Left renal pelvis (tissue), 4 donors: ENCODE measurements at places on chromosomes 4 and X. TPM values are rescaled to one million over a fixed set of nuclear protein-coding genes. Genes with fewer than 3 reads are reported as not detected.

The TMLHE gene
- 30.8 TPM for polyA plus RNA-seq

DNA sequence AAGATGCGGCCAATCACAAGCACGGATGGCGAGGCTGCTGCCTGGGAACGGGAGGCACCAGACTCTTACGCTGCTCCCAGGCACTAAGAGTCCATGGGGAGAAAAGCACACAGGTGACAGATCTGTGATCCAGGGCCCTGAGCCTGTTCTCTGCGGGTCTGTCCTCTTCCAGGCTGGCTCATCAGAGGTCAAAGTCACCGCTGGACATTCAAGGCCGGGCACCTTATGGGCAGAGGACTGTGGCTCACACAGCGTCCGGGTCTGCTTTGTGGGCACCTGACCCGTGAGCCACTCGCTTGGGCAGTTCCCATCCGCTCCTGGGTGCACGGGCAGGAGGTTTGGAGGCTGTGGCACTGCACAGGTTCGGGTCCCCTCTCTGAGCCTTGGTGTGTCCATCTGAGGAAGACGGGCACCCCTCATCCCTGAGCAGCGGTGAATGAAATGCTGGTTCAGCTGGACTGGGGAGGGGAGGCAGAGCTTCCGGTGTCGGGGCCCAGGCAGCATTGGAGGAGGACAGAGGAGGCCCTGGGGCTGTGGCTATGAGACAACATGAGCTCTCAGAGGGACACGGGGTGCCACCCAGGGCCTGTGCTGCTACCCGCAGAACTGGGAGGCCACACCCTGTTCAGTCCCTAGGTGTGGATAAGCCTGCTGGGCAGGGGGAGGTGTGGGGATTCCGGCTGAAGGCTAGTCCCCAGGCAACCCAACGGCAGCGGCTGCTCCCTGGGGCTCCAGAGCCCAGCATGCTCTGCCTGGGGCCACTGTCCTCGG lies 61.2 kb upstream of the AFAP1 start:
- no peak for DNase-seq

The FGFR3 gene
- 90.0 TPM for polyA plus RNA-seq

- no peak for DNase-seq
Observed at GRCh38 chr4:125796138-125796537, 481.4 kb downstream of the FAT4 start.

DNA sequence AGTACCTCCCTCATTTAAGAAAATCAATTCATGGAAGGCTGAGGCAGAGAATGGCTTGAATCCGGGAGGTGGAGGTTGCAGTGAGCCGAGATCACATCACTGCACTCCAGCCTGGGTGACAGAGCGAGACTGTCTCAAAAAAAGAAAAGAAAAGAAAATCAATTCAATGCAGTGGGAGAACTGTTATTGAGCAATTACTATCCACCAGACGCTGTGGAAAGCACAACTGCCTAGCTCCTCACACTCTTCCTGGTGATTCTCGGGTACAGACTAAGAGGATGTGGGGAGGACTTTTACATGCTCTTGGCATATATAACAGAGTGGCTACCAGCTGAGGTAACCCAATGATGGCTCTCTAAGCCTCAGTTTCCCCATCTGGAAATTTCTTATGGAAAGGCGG lies 2.7 kb upstream of the TMSB4X start:
- no peak for DNase-seq

The LIMCH1 gene
- 125 TPM for polyA plus RNA-seq

DNA sequence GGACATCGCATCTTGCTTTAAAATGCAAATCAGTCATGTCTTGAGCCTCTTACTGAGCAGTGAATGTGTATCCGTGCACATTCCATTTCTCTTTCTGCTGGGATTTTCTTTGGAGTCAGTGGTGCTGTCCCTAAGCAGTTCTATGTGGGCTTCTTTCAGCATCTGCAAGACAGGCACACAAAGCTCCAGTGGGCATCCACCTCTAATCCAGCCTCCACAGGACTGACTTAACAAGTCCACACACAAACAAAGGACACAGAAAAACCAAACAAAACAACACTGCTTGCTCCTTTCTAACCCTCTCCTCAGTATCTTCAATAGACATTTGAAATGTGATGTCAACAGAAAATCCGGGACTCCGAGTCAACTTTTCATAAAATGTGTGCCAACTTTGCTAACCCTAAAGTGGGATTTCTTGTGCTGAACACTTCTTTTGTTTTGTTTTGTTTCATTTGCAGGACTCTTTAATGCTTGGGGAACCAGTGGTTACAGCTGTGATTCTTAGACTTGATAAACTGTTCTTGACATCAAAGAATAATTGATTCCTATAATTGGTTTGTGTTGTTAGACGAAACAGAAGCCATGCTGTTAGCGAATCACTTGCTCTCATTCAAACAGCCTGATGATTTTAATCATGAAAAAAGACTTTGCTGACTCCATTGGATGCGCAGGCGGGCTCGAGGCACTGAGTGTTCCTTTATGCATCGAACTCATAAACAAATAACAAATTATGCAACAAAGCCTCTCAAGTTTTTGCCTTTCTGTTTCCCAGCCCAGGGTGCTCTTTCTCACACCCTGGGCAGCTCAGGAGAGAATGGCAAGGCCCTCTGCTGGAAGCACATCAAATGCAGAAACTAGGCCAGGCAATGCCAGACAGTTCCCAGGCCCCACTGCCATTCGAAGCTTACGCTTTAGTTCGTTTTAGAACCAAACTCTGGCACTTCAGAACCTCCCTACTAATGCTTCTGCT lies 20.1 kb downstream of the ETNPPL start:
- DNase-seq: no peak

The MSX1 gene
- 1.2 TPM for polyA plus RNA-seq

The TKTL2 gene
- polyA plus RNA-seq: not detected

- DNase-seq: no peak
Observed at GRCh38 chr4:27119239-27119638, 258.6 kb downstream of the STIM2 start.

- DNase-seq: no peak
Observed at GRCh38 chr4:90982813-90983212, 855.6 kb downstream of the CCSER1 start.

DNA sequence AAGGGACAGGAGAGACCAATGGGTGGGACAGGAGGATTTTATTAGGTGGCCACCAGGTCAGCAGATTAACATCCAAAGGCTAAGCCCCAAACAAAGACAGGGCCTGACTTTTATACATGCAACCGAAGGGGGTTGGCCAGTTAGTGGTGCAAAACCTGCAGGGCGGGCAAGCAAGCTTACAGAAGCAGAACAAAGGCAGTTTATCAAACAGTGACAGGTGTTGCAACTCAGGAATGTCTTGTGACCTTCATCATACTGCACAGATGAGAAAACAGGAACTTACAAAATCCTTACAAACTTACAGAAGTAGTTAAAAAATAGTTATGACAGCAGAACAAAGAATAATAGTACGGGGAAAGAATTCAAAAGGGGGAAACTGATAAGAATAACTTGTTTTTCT lies 708.1 kb downstream of the GLUD2 start:
- no peak for DNase-seq

GRCh38 chrX:50432829-50433289 lies 37.8 kb downstream of the DGKK start:
- DNase-seq: no peak

DNA sequence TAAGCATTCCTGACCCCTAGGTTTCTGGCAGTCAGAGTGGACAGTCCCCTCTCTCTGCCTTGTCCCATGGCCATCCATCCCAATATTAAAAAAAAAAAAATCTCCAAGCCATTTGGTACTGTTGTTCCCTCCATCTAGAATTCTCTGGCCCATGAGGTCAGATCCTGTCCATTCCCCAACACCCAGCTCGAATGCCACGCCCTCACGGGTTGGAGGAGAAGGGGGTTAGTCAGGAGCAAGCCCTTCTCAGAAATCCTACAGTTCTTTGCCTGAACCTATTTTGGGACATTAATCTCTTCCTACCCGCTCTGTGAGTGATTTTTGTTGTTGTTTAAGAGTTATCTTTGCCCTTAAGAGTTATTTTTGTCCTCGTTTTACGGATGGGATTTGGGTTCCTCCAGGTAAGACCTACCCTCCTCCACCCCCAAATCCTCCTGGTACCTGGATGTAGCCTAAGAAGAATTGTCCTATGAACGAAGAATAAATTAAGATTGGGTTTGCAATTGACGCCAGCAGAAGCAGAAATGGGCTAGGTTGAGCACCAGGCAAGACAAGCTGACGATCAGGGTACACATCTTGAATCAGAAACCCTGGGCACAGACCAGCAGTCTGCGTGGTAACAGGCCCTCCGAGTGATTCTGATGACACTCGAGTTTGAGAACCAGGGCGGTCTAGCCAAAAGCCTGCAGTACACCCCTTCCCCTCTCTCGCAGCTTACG lies 977 bp downstream of the RNF175 start:
- DNase-seq: no peak

GRCh38 chr4:153142700-153143438 lies 61.4 kb upstream of the TRIM2 start:
- peak; percentile 74 for DNase-seq

DNA sequence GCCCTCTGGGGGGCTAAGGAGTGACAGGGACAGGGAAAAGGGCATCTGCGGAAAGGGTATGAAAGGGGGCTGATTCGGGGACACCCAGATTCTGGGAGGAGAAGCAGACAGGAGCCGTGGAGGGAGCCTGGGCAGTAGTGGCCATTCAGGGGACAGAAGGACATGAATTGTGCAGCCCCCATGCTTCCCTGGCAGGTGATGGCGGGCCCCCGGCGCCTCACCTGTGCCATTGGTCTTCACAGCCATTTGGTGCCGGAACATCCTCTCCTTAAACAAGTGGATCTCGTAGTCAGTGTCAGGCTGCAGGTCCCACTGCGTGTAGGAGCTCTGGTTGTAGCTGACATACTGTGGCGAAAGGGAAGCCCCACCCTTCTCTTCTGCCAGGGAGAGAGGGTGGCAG lies 21.9 kb downstream of the L1CAM start:
- no peak for DNase-seq

DNA sequence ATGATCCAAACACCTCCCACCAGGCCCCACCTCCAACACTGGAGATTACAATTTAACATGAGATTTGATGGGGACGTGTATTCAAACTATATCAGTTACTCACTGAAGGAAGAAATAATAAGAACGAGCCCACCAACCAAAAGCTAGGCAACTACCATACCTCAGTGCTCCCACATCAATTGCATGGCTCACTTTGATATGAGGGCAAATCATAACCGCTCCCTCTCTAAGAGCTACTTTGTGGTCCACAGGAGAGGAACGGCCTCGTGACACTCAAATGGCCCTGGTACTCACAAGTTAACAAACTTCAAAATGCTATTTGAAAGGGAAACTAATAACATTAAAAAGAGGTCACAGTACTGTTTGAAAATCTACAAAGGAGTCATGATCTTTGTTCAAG lies 170.7 kb upstream of the SLC7A11 start:
- DNase-seq: no peak

DNA sequence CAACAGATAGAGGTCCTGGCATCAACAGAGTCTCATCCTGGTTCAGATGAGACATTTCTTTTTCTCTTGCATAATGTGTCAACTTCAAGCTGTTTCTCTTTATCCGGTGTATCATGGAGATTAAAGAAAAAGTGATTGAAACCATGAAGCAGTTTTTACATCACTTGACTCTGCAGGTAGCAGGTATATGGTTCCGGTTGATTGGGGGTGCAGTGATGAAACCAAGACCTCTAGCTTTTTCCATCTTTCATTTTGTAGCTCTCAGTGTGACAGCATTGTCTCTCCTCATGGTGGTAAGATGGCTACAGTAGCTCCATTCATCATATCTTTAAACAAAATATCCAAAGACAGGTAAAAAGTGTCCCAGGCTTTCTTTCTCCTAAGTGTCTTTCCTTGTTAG lies 2.4 kb upstream of the HOPX start:
- DNase-seq: no peak

GRCh38 chr4:109315341-109315740 lies 12.9 kb upstream of the COL25A1 start:
- DNase-seq: no peak

The CLNK gene
- polyA plus RNA-seq: 0.19 TPM

- DNase-seq: no peak
Observed at GRCh38 chr4:77952457-77952856, 89.8 kb downstream of the MRPL1 start.

The BGN gene
- 218 TPM for polyA plus RNA-seq

- DNase-seq: no peak
Observed at GRCh38 chrX:112830540-112830939, 10.1 kb downstream of the AMOT start.

- DNase-seq: no peak
Observed at GRCh38 chr4:40255393-40256281, 58.8 kb downstream of the RHOH start.

The BMX gene
- 0.50 TPM for polyA plus RNA-seq

GRCh38 chrX:115060013-115060412 lies 42.6 kb upstream of the IL13RA2 start:
- no peak for DNase-seq

DNA sequence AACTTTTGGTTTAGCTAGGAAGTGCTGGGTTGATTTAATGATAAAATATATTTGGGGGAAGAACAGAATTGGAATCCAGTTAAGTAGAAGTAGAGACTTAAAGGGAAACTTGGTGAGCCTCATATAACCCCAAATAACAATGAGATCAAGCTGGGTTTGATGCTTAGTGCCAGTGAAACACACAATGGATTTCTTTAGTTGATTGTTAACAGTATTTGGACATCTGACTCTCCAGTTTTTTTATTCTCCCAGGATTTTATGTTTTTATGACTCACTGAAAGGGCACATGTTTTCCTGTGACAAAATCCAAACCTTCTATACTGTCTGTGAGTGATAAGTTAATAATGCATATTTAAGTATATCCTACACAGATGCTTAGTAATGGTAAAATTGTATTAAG lies 2.7 kb upstream of the NEUROG2 start:
- DNase-seq: no peak

The CXCL1 gene
- not detected for polyA plus RNA-seq

The KLHL4 gene
- polyA plus RNA-seq: 5.7 TPM

DNA sequence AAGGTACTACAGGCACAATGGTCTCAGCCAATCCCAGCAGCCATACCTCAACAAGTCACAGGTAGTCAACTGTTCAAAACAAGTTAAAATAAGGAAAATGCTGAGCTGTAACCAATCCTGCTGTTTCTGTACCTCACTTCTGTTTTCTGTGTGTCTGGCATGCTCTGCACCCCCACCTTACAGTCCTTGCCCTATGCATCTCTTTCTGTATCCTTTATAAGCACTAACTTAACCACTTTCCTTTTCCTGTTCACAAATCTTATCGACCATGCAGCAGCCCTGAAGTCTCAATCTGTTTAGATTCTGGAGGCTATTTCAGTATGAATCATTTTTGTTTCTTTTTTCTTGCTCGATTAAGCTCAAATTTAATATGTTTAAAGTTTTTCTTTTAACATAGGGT lies 12.5 kb upstream of the FAM13A start:
- DNase-seq: no peak

The MID1 gene
- polyA plus RNA-seq: 12.9 TPM

DNA sequence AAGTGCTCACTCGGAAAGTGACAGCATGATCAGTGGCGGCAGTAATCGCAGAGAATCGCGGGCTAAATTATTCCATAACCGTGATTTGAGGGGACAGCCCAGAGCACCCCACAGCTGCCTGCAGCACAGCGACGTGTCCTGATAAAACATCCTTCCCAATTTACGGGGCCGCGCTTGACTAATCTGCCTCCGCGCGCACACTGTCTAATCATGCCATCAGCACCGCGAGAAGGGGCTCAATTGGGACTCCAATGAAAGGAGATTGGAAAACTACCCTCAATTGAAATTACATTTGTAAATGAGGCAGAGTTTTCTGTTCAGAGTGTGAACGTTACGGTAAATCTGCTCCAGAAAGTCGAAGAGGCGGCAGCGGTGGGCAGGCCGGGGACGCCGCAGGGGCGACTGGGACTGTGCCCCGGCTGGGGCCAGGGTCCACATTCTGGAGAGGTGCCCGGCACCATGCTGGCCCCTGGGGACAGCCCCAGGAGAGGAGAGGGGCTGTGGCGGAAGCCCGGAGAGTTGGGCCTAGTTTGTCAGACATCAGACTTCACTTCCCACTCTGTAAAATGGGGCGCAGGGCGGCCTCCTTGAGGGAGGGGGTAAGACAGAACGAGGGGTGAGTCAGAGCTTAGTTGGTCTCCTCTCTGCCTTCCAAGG lies 107.7 kb downstream of the FAM53A start:
- DNase-seq: no peak
